ENCODE measurements at places on chromosomes 5 and 9.

DNA sequence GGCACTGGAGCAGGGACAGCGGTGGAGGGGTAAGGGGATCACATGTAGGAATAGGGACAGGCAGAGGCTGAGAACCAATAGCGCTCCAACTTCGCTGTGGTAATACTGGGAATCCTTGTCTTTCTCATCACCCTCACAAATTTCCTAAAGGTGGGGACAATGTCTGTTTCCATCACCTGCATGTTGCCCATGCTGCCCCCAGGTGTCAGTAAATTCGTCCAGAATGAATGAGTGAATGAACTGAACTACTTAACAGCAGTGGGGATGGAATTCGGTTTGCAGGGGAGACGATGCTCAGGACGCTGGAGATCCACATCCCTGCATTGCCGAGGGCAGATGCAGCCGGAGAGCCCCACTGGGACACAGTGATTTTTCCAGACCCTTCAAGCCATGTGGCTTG lies 129.9 kb downstream of the PDZD2 start:
- no peak for DNase-seq

GRCh38 chr5:171639966-171640365 lies 145.7 kb upstream of the SMIM23 start:
- peak; percentile 65 for DNase-seq

DNA sequence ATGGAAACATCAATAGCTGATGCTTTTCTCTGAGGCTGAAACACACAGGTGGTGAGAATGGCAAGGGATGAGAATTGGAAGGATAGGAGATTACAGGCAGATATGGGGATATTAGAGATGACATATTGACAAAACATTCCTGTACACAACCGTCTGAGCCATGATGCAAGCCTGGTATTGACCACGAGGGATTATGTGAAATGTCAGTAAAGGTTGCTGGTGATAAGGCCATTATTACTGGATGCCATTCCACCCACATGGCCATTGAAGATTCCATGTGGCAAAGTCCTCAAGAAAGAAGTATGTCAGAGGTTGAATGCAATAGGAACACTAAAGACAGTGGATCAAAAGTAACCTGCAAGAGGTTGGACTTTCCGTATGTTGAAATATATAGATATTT lies 15.7 kb downstream of the GRAMD2B start:
- DNase-seq: peak; percentile 40

DNA sequence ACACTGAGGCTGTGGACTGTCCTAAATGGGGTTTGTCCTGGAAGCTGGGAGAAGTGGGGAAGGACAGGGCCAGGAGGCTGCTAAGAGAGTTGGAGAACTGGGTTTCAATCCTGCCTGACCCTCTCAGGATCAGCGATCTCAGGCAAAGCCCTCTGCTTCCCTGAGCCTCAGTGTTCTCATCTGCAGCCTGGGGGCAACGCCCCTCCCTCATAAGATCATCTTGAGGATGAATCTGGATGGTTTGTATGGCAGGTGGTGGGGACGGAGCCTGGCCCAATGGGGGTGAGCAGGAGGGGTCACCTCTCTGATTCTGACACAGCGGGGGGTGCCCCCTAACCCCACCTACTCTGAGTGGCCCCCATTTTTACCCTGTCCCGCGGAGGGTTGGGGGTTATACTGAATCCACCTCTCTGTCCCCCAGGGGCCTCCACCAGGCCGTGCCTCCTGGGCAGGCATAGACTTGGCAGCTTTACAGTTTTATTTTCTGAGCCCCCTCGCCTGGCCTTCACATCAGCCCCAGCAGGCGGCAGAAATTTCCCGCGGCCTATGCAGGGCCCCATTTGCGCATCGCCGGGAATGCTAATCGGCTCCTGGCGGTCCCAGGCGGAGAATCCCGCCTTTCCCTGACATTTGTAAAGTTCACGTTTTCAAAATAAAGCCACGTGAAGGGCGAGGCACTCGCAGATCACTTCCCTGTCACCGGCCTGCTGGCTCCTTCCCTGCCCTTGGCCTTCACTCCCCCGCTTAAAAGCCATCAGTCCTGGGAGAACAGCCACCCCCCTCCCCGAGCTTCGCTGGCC lies 17.8 kb upstream of the LAMC3 start:
- no peak for DNase-seq

DNA sequence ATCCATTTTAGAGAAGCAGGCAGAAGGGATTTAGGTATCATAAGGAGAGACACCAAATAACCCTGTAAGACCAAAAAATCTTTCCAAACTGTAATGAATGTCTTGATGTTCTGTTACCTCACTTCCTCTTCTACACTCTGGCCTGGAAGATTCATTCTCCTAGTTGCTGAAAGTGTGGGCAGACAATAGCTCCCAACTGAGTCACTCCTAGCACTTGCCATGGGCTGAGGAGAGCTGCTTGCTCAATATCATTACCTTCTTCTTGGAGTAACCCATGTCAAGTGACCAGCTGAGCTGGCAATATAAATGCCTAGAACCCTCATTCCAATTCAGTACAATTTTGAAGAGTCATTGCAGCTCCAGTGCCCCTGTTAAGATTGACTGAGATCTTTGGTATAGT lies 1985.5 kb upstream of the CDH6 start:
- DNase-seq: no peak

DNA sequence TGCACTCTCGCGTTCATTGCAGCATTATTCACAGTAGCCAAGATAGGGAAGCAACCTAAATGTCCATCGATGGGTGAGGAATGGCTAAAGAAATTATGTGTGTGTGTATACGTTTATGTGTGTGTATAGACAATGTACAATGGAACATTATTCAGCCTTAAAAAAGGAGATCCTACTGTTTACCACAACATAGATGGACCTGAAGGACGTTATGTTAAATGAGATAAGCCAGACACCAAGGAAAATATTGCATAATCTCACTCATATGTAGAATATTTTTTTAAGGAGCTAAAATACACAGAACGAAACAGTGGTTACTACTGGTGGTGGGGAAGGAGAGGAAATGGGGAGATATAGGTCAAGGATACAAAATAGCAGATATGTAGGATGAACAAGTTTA lies 2.4 kb downstream of the KIF2A start:
- no peak for DNase-seq

DNA sequence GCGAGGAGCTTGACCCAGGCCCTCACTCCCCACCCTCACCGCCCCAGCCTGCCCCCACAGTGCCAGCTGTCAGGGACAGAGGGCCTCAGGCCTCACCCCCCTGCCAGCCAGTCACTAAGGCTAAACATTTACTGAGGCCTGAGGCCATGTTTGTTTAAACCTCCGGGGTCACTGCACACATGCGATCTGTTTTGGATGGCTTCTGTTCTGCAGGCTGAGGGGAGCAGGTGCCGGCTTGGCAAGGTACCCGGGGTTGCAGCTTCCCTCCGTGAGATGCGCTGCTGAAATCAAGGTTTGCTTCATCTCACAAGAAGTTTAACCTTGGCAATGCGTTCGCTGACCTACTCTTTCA lies 103.3 kb upstream of the BOD1 start:
- no peak for DNase-seq

DNA sequence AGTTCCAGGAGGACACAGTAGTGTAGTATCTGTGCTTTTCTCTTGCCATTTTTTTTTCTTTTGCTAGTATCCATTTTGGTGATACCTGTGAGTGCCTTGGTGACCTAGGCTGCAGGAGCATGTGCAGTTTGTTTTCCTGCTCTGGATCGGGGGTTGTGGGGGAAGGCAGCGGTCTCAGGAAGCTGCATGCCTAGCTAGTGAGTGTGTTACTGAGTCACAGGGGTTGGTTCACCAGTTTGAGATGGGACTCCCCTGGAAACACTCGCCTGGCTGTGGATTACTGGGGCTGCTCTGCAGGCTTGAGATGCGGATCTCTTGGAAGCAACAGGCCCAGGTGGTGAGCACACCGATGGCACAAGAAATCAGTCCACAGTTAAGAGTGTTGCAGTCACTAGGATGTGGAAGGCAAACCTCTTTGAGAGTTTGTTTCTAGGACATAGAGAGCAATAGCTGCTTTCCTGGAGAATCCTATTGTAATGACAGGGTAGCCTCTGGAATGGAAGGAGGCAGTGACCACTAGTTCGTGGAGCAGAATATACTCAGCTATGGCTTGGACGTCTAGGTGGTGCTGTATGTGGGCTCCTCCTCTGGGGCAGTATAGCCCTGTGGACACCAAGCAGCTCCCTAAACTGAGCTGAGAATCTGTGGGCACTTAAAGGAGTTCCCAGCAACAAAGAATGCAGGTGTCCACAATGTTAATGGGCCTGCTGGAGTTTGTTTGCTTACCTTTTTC lies 20.0 kb upstream of the SPATA31E1 start:
- DNase-seq: peak; percentile 86

- DNase-seq: peak; percentile 84
Observed at GRCh38 chr5:138461343-138462125, 3.7 kb upstream of the EGR1 start.

DNA sequence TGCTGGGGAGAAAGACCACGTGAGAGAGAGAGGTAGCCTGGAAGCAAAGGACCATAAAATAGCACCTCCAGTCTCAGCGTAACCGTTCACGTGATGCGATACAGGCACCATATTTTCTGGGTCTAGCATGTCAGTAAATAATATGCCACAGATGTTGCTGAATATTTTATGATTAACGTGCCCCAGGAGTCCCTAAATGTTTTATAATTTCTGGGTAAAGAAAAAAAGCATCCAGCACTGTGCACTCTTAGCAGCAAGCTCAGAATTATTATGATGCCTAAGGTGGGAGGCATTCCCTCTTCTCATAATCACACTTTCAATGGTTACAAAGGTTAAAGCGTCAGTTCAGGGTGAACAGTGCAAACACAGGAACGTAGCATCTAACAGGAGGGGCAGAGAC lies 121.8 kb downstream of the CAVIN4 start:
- no peak for DNase-seq

Measured in EH (cell line).